ENCODE measurements at places on chromosomes 13 and 19.

GRCh38 chr19:11142528-11143171, 12.9 kb downstream of the SPC24 start:
- DNase-seq = no peak

DNA sequence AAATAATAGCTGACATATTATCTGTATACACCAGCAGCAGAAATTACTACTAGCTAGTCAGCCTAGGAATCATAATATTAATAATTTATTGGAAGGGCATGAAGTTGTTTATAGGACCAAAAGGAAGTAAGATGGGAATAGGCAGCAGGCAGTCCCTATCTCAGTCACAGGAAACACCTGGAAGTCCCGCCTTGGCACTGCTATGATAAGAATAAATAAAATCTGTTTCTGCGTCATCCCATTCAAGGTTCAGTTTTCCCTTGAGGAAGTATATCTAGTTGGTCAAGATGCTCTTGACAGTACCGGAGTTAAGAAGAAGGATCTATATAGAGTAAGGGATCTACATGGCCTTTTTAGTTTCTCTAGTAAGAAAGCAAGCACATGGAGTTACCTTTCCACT, 830.8 kb downstream of the DIAPH3 start:
- no peak for DNase-seq

DNA sequence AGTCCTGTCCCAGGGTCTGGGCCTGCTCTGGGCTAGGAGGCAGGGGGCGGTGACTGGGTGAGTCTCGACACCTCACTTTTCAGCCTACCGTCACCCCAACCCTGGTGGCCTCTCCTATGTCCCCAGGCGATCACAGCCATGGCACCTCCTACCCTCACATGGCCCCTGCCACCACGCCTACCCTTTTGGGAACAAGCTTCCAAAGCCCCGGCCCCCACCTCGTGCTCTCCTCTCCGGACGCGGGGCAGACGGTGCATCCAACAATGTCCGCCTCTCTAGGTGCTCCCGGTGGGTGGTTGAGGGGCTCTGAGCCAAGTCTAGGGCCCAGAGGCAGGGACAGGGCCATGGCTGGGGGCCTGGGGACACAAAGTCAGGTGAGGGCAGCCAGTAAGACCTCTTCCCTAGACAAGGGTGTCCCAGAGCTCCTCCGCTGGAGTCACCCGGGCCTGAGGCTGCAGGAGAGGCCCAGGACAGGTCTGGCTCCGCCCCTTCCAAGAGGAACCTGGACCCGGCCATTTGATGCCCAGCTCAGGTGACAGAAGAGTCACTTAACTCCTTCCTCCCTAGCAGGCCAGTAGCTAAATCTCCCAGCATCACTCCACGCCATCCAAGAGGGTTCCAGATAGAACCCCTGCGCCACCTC, at the start of gene SYNE4:
Gene SYNE4, minus strand, starts transcription at position 478 of the 643 bp plus-strand sequence. Its CDS starts 132 bp downstream, at position 346.
- DNase-seq = no peak

DNA sequence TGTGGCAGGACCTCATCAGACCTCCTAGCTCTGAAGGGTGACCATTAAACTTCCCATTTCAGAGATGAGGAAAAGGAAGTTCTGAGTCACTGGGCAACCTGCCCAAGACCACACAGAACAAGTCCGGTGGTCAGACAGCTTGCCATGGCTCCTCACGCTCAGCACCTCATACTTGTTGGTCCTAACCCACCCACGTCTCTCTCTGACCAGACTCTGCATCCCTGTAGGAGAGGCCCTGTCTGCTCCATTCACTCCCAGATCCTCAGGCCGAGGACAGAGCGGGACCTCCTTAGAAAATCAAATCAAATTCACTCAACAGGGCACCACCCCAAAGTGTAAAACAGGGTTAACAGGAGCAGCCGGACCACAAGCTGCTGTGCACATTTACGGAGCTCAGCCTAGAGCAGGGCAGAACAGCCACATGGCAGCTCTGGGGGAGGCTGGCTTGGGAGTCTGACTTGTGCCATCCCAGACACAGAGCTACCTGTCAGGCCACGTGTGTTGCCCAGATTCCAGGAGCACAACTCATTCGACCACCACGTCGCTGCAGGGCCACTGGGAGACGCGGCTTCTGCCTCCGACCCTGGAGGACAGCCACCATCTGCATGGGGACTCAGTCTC, 1.7 kb downstream of the MIER2 start:
- DNase-seq = no peak
